ENCODE measurements at places on chromosomes 3 and 15. TPM values are rescaled to one million over a fixed set of nuclear protein-coding genes. Genes with fewer than 3 reads are reported as not detected.

The H1-8 gene
- polyA plus RNA-seq: not detected

The TRANK1 gene
- polyA plus RNA-seq: 5.2 TPM

- DNase-seq: no peak
Measured at GRCh38 chr3:170643831-170644230, 58.0 kb upstream of the SLC7A14 start.

The HHLA2 gene
- not detected for polyA plus RNA-seq

GRCh38 chr3:27900316-27900715 is 178.2 kb upstream of the EOMES start:
- DNase-seq: no peak

The NEK10 gene
- polyA plus RNA-seq: 1.7 TPM
